ENCODE measurements at places on chromosomes 3 and 15. TPM values are rescaled to one million over a fixed set of nuclear protein-coding genes. Genes with fewer than 3 reads are reported as not detected.

Gene EPHB1
- total RNA-seq: 5.7 TPM

Gene TUSC7
- total RNA-seq: not detected

DNA sequence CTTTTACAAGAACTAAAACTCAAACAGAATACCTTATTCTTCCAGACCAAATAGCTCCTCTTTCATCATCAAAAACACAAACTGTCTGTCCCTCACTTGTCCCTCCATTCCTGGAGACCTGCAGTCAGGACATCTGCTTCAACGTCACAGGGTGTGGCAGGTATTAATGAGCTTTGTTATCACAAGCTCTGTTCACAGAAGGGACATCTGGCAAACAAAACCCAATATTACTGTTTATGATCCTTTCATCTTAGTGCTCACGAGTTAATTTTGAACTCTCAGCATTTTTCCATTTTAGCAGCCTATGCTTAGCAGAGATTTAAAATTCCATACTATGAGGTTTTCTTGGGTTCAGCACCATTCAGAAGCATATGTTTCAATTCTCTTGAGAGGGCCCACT, 32.9 kb downstream of the AP3S2 start:
- ATAC-seq: no peak

Gene KIF7
- 17.0 TPM for total RNA-seq

DNA sequence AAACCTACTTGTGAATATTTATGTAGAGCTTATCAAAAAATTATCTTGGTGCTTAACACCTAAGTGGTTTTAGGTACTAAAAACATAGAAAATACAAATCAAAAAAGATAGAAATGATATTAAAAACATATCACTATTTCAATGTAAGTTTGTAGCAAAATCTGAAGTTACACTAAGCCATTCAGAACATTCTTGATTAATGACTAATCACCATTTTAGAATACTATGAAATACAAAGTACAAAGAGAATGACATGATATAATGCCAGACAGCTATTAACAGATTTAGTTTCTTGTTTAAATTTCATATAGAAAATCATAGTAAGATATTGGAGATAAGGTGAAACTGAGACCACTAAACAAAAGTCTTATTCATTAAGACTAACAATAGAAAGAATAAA, 169.7 kb upstream of the AGTR1 start:
- no peak for ATAC-seq

GRCh38 chr3:142646020-142646785, 50.0 kb downstream of the PLS1 start:
- ATAC-seq: no peak

- ATAC-seq: peak; percentile 43
Measured at GRCh38 chr3:71684757-71685386, 40.3 kb downstream of the EIF4E3 start.

Gene KCNMB3
- total RNA-seq: 3.9 TPM

Gene COX17
- 84.8 TPM for total RNA-seq

GRCh38 chr3:16335333-16335732, 70.3 kb downstream of the OXNAD1 start:
- ATAC-seq: no peak

Gene ZPLD1
- not detected for total RNA-seq

DNA sequence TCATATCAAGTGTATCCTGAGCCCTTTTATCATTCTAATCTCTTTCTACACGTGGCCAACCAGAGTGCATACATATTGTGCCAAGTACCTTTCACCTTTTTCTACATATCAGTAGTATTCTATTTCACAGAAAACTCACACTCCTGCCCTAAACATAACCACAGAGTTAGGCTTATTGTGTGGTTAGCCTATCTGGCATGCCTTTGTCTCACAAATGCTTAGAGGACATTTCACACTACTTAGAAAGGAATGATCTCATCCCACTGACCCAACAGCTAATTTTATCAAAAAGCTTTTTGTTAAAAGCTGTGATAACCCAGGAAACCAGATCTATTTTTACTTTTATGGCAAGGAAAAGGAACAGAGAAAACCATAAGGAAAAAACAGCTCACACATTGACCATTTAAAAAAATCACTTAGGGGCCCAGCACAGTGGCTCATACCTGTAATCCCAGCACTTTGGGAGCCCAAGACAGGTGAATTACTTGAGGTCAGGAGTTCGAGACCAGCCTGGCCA, 17.8 kb upstream of the MAP4 start:
- ATAC-seq: peak; percentile 50

GRCh38 chr3:59612444-59612715, 562.6 kb upstream of the CFAP20DC start:
- ATAC-seq: no peak

- ATAC-seq: no peak
Measured at GRCh38 chr3:78957456-78957855, 810.3 kb downstream of the ROBO1 start.

Gene ROBO2
- under 0.01 TPM for total RNA-seq

- no peak for ATAC-seq
Measured at GRCh38 chr3:118199044-118199443, 835.6 kb downstream of the IGSF11 start.

DNA sequence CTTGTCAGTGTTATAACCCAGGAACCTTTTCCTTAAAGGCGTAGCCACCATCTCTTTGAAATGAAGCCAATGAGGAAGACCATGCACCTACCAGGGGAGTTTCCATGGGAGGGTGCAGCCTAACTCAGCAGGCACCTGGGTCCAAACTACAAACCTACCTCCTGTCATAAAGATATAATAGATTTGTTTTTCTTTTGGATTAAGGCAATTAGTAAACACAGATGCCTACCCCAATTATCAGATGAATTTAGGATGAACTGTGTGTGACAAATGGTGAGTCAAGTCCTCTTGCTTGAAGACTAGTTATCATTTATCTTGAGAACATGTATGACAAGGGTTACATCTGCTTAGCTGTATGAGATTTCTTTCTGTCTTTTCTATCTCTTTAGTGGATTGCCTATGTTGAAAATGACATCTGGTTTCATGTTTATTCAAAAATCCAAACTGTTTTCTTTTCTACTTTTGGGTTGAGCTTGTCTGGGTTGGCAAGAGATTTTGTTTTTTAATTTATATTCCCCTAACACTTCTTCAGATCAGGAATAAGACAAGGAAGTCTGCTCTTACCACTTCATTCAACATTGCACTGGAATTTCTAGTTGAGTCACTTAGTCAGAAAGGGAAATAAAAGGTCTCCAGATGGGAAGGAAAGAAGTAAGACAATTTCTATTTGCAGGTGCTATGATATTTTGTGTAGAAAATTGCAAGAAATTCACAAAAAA, 149.9 kb downstream of the NEK10 start:
- ATAC-seq: no peak

DNA sequence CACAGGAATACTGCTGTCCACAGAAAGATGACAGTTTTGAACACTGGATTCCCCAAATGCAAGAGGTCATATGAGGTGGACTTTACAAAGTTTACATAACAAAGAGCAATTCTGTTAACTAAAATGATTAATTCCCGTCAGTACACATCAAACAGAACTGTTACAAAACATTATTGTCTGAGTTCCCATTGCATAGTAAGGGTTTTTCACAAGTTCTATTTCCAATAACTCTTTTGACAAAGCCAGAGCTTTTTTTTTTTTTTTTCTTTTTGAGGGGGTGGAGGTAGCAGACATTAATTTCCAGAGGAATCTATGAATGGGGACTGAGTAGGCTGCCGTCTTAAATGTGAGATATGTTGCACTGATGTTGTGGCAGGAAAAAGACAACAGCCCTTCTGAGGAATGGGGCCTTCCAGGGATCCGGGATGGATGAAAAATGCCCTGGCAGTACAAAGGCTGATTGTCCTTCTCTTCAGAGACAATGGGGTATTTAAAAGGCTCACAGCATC, 178.1 kb upstream of the KBTBD8 start:
- ATAC-seq: no peak

DNA sequence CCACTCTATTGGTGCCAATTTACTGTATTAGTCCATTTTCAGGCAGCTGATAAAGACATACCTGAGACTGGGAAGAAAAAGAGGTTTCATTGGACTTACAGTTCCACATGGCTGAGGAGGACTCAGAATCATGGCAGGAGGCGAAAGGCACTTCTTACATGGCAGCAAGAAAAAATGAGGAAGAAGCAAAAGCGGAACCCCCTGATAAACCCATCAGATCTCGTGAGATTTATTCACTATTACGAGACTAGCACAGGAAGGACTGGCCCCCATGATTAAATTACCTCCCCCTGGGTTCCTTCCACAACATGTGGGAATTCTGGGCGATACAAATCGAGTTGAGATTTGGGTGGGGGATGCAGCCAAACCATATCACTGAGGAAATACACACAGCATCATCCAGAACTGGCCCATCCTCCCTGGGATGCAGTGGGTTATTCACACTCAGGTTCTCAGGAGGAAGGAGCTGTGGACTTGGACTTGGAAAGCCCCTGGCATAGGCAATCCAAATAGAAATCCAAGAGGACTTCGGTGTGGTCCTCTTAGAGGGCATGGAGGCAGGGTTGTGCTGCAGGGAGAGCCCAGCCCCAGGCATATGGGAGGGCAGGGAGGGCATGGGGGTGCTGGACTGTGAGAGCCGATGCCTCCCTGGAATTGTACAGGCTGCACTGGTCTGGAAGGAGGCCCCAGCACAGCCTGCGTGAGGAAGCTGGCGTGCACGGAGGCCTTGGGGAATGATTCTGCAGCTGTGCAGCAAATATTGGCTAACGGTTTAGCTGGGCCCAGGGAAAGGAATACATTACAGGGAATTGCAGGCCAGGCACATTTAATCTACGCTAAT, 62.9 kb downstream of the EFCAB12 start:
- no peak for ATAC-seq

Gene DUOXA2
- total RNA-seq: 0.49 TPM

- ATAC-seq: no peak
Measured at GRCh38 chr15:56868170-56868569, 50.3 kb upstream of the TCF12 start.

DNA sequence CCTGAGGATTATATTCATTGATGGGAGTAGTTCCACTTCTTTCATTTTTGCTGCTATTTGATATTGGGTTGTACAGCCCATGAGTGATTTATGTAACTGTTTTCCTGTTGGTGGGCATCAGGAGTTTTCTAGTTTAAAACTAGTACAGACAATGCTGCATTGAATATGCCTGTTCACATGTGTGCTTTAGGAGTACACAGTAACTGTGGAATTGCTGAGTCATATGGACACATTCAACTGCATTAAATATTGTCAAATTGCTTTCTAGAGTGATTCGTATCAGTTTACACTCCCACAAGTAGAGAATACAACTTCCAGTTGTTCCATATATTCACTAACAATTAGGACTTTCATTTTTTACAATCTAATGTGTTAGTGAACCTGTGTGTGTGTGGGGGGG, 59.8 kb upstream of the THSD4 start:
- no peak for ATAC-seq
